ENCODE measurements at places on chromosomes 12 and 14.

DNA sequence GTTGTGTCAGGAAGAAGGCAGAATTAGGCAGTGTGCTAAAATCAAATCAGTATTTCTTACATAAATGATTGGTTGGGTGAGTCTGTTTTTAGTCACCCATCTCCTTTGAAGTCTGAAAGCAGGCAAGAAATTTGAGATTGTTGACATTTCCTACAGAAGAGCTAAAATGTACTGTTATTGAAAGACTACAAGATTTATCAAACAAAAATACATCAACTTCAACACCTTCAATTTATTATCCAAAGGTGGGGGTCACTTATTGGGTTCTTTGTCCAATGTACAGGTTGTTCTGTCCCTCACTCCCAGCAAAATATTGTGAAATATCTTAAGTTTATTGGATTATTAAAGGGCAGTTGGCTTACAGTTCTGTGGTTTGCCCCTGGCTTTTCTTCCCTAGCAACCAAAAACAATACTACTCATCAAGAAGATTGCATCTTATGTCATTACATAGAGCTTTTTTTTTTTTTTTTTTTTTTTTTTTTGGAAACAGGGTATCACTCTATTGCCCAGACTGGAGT lies 20.6 kb upstream of the PKP2 start:
- DNase-seq: no peak

DNA sequence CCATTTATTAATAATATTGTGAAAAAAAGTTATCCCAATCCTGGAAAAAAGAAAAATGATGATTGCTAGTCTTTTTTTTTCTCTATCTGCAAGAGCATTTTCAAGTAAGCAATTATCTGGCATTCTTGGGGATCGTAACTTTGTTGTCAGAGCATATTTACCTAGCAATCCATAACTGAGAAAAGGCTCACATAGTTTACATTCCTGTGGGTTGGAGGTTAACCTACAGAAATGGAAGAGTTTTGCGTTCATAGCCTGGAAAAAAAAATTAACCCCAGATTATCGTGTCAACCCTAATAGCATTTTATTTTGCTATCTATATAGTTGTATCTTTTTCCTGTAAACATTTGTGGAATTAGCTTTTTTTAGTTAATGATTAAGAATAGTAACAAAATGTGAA lies 292.3 kb downstream of the DAD1 start:
- no peak for DNase-seq

DNA sequence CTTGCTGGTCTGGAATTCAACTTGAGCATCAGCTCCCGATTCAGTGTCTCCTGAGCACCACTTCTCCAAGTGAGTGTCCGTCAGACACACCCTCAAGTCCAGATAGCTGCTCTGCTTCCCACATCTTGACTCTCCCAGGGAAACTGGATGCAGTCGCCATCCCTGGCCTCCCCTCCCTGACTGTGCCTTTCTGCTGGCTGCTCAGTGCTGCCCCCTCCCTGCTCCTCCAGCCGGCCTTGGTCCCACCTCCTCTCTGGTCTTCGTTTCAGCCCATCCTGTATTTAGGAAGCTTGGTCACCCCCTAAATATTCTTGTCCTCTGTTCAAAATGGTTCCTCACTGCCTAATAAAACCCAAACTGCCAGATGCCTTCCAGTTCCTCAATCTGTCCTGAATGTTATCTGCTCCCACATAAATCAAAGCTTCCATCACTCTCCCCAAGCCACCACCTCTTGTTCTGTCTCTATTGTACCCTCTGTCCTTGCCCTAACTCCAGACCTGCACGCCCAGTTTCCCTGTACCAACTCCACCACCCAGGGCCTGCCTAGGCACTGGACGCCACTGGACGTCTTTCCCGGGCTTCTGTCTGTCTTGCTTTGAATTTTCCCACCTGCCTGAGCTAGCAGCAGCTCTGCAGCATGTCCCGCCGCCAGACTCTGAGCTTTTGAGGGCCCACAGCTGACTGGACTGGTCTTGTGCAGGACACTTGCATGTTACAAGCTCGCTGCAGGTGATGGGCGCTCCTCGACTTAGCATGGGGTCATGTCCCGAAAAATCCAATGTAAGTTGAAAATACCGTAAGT lies 33.8 kb downstream of the CCDC92 start:
- DNase-seq: no peak

DNA sequence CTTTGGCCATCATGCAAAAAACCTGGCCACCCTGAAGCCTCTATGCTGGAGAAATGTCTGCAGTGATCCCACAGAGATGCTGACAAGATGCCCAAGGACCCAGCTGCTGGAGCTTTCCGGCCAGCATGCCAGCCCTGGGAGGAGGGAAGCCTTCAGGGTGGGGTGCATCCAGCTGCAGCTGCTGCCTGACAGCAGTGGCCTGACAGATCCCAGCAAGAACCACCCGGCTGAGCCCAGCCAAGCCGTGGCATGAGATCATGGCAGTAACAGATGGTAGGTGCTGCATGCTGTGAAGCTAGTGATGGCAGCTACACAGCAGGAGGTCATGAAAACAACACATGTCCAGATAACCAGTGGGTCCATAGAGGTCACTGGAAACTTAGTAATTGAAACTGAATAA lies 13.8 kb downstream of the CLBA1 start:
- DNase-seq: peak; percentile 8

GRCh38 chr12:87687362-87687761 lies 341.8 kb downstream of the C12orf50 start:
- no peak for DNase-seq

DNA sequence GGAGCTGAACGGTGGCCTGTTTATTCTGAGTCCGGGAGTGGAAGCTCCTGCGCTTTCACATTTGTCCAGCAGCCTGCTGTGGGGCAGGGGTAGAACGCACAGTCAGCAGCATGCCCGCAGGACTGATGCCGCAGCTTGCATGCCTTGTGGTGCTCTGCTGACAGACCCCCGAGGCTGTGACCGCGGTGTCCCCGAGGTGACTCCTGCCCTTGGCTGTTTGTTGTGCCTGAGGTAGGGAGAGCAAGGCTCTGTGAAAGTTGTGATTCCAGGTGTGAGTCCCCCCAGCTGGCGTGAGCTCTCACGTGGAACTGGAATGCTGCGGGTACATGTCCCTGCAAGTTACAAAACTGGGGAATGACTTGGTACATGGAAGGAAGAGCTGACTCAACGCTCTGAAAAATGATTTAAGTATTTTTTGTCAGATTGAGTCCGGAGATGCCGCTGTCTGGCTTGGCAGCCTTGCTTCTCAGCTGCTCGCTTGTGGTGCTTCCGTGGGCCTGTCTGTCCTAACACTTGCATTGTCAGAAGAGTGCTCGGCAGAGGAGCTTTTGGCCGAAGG lies 18.1 kb downstream of the MLXIP start:
- no peak for DNase-seq

DNA sequence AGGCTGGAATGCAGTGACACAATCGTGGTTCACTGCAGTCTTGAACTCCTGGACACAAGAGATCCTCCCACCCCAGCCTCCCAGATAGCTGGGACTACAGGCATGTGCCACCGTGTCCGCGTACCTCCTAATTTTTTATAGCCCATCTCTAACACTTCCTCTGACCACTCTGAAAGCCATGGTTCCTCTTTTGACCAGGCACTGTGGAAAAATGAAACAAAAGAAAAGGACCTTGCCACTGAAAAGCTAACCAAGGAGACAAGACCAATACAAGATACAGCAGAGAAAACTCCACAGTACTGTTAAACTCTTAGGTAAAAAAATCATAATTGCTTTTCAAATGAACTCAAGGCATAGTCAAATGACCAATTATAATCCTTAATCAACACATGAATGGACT lies 233.3 kb downstream of the NEDD1 start:
- no peak for DNase-seq

- DNase-seq: no peak
Observed at GRCh38 chr14:99502989-99503421, 21.8 kb downstream of the CCNK start.

GRCh38 chr12:131385313-131386166 lies 325.4 kb upstream of the SFSWAP start:
- DNase-seq: no peak

GRCh38 chr14:44961151-44961553 lies 595 bp downstream of the KLHL28 start:
- no peak for DNase-seq

DNA sequence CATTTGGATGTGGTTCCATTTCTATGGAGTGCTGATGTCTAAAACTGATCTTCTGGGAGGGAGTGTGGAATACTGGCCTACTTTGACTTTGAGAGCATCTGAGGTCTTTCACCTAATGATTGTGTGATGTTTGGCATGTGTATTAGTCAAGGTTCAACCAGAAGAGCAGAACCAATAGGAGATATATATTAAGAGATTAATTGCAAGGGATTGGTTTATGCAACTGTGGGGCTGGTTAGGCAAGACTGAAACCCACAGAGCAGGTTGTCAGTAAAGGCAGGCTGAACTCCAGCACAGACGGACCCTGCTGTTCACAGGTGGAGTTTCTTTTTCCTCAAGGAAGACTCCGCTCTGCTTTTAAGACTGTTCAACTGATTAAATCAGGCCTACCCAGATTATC lies 11.6 kb downstream of the BMAL2 start:
- DNase-seq: no peak

DNA sequence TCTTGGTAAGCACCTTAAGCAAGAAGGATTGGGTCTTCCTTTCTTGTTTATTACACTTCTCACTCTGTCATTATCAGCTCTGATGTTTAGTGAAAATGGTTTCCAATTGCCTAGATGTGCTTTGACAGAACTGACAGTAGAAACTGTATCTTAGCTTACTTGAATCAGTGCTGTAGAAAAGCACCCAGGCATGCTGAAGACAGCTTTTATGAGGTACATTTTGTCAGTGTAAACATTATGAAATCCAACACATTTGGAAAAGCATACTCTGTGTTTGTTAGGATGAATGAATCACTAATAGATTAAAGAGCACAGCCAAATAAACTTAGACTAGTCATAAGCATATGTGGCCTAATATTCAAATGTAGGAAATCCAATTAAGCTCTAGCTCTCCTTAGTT lies 290.2 kb upstream of the NPAS3 start:
- no peak for DNase-seq

GRCh38 chr14:97221572-97222285 lies 424.5 kb downstream of the VRK1 start:
- DNase-seq: no peak

- DNase-seq: peak; percentile 25
Observed at GRCh38 chr12:85874031-85874461, at the start of gene NTS. NTS (plus strand) TSS chr12:85874295; CDS start chr12:85874404, 109 bp downstream.

- no peak for DNase-seq
Observed at GRCh38 chr12:1528791-1529190, 65.6 kb downstream of the FBXL14 start.

GRCh38 chr12:106120519-106121105 lies 18.1 kb downstream of the NUAK1 start:
- DNase-seq: no peak

GRCh38 chr12:89309815-89310214 lies 42.5 kb downstream of the DUSP6 start:
- no peak for DNase-seq

DNA sequence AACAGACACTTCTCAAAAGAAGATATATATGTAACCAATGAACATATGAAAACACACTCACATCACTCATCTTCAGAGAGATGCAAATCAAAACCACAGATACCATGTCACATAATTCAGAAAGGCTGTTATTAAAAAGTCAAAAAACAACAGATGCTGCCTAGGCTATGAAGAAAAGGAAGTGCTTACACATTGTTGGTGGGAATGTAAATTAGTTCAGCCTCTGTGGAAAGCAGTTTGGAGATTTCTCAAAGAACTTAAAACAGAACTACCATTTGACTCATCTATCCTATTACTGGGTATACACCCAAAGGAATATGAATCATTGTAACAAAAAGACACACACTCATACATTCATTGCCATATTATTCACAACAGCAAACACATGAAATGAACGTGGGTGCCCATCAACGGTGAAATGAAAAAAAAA lies 35.1 kb downstream of the EIF2S3B start:
- no peak for DNase-seq

DNA sequence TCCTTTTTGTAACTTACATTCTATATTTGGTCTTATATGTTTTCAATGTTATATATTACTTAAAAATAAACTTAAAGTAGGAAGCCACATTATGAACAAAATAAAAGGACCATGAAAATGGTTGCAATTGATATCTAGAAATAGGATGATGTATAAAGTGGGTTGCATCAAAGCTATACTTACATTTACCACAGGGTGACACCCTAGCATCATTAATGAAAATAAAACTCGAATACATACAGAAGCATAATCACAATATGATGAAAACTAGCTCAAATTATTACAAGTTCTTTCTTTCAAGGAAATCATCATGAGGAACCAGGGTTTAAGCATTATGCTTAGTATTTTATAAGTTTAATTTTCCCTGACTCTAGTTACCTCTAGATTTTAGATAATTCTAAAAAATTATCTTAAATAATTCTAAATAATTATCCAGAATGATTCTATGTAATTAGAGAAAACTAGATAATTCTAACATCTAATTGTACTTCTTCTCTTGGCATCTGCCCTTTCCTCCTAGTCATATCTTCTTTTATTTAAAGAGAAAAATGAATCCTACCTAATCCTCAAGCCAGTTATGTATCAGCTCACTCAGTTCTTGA lies 31.2 kb downstream of the TAS2R7 start:
- no peak for DNase-seq

DNA sequence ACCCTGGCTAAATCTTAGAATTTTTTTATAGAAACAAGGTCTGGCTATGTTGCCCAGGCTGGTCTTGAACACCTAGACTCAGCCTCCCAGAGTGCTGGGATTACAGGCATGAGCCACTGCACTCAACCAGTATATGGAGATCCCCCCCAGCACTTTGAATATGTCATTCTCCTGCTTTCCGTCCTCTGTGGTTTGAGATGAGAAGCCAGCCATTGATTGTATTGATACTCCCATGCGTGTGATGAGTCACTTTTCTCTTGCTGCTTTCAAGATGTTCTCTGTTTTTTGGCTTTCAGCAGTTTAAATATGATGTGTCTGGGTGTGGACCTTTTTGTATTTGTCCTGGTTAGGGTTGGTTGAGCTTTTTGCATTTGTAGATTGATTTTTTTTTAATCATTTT lies 75.2 kb upstream of the DNM1L start:
- DNase-seq: no peak

DNA sequence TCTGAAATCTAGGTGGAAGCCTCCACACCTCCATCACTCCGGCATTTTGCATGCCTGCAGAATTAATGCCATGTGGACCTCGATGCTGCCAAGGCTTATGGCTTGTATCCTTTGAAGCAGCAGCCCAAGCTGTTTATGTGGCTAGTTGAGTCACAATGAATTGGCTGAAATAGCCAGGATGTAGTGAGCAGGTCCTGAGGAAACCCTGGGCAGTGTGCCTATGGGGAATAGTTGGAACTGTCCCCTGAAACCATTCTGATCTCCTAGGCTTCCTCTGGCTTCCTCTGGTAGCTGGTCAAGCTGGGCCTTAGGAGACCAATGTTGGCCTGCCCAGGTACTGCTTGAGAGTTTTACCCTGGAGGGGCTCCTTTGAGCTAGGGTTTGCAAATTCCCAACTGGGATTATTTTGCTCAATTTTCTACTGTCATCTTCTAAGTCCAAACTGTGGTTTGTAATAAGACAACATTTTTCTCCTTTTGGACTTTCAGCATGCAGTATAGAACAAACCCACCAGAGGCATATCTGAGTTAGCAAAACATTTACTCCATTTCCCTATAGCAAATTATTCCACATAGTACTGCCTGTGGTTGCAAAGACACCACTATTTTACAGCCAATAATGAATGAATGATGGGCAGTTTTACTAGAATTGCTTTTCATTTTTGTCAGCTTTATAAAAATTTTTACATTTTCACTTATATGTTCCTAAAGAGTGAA lies 85.1 kb upstream of the AMIGO2 start:
- no peak for DNase-seq

GRCh38 chr14:95818581-95818980 lies 58.1 kb upstream of the TUNAR start:
- DNase-seq: no peak

All from NCI-H2081 treated with DMSO at 0.1 percent for 48 hours (cell line).